ENCODE measurements at places on chromosomes 13 and 19.

GRCh38 chr19:50720181-50720920 lies 749 bp upstream of the SHANK1 start:
- no peak for DNase-seq

DNA sequence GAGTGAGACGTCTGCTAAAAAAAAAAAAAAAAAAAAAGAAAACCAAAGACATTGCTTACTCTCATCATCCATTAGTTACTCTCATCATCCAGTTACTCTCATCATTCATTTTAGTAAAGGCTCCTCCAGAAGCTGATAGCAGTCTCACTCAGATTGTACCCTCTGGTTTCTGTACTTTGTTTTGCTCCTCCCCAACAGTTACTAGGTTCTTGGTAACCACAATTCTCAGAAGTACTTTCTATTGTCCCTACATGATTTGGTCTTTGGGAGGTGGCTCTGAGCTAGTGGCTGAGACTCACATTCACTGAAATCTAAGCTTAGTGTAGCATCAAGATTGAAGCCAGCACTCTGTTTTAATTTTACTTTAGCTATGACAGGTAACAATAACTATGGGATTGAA lies 14.3 kb downstream of the ERICH4 start:
- DNase-seq, result no peak

DNA sequence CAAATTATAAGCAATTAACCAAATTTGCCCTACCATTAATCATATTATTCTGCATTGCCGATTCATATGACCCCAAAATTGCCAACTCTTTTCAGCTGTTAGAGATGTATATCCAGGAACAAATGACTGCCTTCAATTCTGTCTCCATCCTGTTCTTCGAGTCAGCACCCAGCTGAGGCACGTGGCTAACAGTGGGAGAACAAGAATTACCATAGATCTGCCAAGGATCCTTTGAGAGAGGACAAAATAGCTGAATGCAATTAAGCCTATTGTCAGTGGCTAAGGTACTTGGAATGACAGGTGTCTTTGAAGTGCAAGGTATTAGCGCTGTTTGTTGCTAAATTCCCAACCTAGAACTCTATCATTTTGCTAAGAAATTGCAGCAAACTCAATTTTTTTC lies 426.1 kb downstream of the TSHZ3 start:
- no peak for DNase-seq

GRCh38 chr13:31274390-31274789 lies 74.6 kb downstream of the B3GLCT start:
- DNase-seq, result no peak

DNA sequence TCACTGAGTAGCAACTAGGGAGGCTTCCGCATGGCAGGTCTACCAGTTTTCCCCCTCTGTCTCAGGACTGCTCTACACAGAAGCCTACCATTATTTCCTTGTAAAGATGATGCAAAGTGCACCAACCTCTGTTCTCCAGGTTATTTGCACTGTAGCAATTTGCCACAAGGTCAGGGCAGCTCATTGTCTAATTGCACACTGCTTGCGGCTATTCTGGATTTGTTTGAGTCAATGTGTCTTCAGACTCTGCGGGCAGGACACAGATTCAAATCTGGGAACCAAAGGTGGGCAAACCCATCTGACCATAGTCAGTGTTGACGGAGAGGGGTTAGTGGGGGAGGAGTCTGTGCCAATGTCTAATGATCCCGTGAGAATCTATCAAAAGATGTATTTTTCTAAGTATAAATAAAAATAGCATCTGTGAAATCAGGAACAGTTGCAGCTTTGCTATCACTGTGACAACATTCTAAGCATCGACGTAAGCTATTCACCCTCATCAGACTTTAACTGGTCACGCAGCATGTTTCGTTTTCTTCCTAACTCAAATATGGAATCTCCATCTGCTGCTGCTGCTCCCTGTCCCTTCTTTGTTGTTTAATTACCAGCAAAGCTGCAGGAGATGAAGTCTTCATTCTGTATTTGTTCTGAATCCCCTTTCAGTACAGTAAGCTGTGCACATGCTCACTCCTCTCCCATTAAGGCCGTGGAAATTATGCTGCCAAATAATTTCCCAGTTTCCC lies 26.4 kb downstream of the CYSLTR2 start:
- no peak for DNase-seq

DNA sequence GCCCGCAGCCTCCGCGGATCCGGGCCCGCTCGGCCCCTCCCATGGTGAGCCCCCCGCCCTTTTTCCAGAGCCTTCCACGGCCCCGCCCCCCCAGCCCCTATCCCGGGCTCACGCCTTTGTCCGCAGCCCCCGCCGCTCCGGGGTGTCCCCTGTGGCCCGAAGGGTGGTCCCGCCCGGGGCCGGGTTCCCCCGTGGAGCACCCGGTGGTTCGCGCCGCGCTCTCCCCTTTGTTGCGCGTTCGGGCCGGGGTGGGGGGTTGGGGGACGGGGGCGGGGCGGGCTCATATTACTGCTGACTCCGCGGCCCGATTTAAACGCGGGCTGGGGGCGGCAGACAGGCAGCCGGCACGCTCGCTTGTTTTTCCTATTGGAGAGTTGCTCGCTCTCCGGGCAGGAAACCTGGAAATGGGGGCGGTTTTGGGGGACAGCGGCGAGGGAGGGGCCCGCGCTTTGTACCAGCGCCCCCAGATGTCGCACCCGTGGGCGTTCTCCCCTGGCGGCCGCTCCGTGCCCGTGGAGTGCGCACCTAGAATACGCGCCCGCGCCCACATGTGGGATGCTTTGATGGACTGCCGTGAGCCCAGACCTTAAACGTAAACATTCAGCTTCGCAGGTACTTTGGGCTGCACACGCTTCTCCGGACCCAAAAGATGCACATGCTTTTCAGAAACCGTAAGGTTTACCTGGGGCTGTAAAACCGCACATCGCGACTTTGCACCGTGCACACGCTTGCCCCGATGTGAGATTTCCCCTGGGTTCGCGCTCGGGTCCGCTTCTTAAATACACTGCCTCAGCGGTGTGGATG lies 699 bp downstream of the PTOV1 start:
- peak; percentile 86 for DNase-seq

- no peak for DNase-seq
Measured at GRCh38 chr13:19345916-19346422, 164.3 kb upstream of the TUBA3C start.

GRCh38 chr13:75263741-75264407 lies 218.1 kb downstream of the TBC1D4 start:
- no peak for DNase-seq

GRCh38 chr19:7068599-7068998 lies 904 bp upstream of the ZNF557 start:
- no peak for DNase-seq

GRCh38 chr13:34338102-34338501 lies 520.2 kb downstream of the RFC3 start:
- DNase-seq, result no peak

GRCh38 chr19:14768001-14768400 lies 10.4 kb downstream of the ADGRE2 start:
- DNase-seq, result no peak

DNA sequence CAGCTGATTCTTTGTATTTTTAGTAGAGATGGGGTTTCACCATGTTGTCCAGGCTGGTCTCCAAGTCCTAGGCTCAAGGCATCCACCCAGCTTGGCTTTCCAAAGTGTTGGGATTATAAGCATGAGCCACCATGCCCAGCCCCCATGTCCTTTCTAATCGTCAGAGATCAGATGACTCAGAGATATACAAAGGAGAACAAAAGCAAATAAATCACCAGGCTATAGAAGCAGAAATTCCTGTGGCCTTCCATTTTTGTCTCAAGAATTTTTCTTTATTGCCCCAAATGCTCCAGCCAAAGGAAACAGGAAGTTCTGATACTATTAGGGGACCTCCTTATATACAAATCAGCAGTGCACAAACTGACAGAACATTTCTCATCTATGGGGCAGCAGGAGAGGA lies 207.8 kb downstream of the RFC3 start:
- DNase-seq, result no peak

DNA sequence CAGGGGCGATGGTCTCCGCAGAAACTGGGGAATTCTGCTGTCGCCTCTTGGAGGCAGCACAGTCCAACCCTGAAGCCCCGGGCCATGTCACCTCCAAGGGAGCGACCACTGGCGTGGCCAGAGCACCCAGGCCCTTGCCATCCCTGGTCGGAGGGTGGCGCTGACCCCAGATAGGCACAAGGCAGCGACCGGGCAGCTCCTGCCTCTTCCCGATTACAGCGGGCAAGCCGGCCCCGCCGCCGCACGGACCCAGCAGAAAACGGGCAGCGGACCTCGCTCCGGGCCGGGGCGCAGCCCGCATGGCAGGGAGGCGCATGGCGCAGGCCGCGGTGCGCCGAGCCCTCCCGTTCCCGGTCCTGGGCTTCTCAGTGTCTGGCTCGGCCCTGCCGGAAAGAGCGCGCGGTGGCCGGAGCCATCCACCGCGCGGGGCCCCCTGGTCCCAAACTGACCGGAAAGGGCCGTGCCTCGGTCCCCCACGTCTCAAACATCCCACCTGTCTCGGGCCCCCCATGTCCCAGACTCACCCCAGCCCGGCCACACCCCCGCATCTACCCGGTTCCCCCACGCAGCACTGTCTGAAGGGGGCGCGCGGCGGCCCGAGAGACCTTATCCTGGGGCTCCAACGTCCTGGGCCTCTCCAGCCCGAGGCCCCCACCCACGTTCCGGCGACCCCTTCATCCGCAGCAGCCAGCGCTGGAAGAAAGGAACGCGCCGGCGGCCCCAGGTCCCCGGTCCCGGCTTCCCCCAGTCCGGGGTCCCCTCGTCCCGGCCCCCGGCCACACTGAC lies 727 bp downstream of the CERS1 start:
- DNase-seq, result no peak

DNA sequence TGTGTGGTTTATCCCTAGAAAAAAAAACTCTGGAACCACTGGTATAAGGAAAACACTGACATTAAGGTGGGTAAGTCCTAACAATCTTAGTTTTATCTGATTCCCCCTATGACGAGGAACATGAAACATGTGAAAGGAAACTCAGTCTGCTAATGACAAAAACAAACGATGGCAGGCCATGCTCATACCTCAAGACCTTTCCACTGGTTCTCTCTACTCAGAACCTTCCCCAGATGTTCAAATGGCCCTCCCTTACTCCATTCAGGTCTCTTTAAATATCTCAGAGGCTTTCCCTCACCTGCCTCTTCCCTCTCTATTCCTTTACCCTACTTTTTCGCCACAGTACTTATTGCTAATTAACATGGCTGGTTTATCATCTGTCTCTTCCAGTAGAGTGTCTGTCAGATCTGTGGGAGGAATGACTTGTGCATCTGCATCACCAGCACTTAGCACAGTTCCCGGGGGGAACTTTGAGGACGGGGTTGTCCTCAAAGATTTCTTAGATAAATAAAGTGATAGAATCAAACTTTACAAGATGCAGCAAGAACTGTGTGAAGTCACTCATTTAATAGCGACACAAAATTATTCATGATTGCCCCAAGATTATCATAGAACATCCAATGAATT lies 1.5 kb downstream of the TUBGCP3 start:
- DNase-seq, result no peak

DNA sequence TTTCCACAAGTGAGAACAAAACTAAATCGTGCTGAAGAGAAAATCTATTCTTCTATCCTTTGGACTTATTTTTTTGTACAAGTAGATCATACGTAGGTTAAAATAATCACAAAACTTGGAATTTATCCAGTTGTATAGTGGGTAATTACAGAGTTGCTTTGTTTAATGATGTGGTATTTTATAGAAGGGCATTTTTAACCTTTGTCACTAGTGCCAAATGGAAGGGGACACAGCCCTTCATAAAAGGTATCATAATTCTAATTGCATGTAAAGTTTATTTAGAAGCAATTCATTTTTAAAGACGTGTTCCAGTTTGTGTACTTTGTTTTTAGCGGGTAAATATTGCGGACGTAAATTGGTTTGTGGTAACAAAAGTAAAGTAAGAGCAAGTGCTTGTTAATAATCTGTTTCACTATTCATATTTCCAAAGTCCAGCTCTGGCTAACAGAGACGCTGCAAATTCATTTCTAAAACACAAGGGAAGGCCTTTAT lies 99.5 kb downstream of the ERCC5 start:
- DNase-seq, result no peak

DNA sequence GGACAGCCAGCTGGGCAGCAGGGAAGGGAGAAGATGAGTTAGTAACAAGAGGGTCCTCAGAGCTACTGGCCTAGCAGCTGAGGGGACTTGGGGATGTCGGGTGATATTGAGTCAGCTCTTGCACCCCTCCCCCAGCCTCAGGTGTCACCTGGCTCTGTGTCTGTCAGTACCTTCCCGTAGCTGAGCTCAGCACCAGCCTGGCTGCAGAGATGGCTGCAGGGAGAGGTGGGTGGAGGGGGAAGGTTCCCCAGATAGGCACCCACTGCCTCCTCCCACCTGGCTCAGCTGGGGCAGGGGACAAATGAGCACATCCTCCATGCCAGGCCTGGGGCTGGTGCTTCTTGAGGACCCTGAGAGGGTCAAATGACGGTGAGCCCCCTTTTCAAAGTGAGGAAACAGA lies 6.8 kb upstream of the KPTN start:
- DNase-seq, result no peak

- no peak for DNase-seq
Measured at GRCh38 chr13:96279904-96280303, 190.0 kb downstream of the HS6ST3 start.

DNA sequence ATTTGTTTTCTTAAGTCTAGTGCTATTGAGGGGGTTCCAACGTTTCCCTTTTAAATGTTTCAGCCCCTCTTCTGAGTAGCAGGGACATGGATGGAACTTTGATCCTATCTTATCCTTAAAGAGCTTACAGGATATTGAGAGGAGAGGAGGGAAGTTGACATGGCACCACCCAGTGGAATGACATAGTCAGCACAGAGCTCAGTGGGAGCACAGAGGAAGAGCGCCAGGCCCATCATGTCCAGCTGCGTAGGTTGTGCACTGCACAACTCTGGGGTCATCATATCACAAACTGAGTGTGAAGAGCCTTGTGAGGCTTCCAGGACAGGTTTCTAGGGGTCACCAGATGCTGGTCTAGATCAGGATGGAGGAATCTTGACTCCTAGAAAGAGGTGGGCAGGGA lies 4.6 kb upstream of the CDC42EP5 start:
- DNase-seq, result no peak

- DNase-seq, result no peak
Measured at GRCh38 chr13:36006894-36007675, 124.1 kb downstream of the DCLK1 start.

GRCh38 chr19:3398114-3398899 lies 31.9 kb downstream of the NFIC start:
- no peak for DNase-seq

DNA sequence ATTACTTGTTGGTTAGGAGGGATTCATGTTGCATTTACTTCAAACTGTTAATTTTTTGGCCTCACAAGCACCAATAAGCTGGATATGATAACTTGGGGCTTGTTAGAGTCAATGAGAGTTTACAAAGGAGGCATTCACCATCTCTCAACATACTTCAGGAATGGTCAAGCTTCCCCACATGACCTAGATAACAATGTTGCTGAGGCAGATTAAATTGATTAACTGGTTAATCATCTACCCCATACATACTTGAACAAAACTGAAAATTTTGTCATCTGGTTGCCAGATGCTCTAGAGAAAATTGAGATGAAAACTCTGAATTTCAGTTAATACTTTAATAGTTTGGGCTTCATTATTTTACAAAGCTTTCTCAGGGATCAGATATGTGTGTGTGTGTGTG lies 43.0 kb upstream of the UBL3 start:
- DNase-seq, result no peak

- DNase-seq, result no peak
Measured at GRCh38 chr19:7636317-7636690, 606 bp upstream of the STXBP2 start.
